CD4-positive, alpha-beta T cell treated with Interleukin-17A for 4 hours (primary cell): ENCODE measurements at places on chromosomes 1 and 21.

DNA sequence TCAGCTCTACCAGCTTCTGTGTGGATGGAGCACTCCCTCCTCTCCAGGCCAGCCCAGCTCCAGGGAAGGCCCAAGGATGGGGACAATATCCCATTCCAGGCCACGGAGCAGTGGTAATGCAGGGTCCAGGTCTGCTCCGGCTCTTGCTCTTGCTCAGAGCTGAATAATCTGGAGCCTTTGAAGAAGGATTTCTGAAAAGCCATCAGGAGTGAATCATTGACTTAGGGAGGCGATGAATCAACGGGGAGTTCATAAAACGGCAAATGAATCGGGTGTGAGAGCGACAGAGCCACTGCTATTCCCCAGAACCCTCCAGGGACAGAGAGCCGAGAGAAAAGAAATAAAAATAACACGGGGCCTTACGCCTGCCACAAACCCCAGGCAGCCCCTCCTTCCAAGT is 7.7 kb downstream of the POU3F1 start:
- no peak for DNase-seq

- peak; percentile 14 for DNase-seq
Observed at GRCh38 chr1:67342076-67342890, 34.6 kb downstream of the IL12RB2 start.

DNA sequence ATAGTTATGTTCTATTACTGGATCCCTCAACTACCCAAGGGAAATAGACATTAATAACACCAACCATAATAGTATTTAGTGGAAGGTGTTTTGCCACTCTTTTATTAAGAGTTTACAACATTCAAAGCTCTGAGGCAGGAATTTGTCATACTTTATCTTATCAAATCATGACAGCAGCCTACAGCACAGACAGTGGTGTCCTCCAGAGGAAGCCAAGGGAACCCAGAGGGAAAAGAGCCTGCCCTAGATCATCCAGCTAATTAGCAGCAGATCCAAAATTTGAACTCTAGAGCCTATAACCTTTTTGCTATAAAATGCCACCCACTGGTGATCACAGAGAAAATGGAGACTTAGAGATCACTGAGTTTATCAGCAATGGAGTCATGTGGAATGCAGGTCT is 18.2 kb downstream of the VAV3 start:
- DNase-seq = no peak

DNA sequence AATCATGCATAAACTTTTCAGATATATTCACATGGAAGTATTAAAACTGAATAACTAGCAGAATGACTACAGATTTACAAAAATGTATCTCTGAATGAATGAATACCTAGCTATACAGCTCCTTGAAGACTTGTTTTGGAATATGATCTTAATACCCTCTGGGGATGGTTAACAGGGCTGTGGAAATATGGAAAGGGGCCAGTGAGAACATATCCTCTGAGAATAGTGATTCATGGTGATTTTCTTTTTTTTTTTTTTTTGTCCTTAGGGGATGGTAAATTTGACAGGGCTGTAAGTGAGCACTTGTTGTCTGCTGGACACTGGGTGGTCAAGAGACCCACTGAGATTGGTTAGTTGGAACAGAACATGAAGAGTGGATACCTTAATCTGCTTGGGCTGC is 80.7 kb upstream of the HP1BP3 start:
- DNase-seq = no peak

- no peak for DNase-seq
Observed at GRCh38 chr1:242468784-242469183, 55.7 kb downstream of the PLD5 start.

DNA sequence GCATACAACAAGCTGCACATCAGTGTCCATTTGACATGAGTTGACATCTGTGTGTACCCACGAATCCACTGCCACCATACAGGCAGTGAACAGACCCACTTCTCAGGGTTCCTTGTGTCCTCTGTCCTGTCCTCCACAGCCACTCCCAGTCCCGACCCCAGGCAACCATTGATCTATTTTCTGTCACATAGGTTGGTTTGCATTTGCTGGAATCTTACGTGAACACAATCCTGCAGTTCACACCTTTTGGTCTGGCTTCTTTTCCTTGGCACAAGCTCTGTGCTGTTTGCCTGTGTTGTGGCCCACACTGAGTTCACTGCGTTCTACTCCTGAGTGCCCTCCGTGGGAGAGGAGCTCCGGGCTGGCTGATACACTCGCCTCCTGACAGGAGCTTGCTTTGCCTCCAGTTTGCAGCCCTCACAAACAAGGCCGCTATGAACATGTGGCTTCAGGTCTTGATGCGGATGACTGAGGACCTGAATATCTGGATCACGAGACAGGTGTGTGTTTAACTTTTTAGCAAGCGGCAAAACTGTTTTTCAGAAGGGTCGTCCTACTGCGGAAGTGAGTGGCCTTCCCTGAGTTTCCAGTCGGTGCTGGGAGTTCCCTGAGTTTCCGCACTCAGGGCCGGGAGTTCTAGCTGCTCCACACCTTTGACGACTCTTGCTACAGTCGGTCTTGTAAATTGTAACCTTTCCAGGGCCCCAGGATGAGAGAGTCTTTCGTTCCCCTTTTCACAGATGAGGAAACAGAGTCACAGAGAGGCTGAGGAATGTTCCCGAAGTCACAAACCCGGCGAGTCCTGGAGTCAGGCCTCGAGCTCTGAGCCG is 13.0 kb upstream of the COL18A1 start:
- no peak for DNase-seq

GRCh38 chr1:235073968-235074522 is 54.6 kb downstream of the TOMM20 start:
- no peak for DNase-seq

DNA sequence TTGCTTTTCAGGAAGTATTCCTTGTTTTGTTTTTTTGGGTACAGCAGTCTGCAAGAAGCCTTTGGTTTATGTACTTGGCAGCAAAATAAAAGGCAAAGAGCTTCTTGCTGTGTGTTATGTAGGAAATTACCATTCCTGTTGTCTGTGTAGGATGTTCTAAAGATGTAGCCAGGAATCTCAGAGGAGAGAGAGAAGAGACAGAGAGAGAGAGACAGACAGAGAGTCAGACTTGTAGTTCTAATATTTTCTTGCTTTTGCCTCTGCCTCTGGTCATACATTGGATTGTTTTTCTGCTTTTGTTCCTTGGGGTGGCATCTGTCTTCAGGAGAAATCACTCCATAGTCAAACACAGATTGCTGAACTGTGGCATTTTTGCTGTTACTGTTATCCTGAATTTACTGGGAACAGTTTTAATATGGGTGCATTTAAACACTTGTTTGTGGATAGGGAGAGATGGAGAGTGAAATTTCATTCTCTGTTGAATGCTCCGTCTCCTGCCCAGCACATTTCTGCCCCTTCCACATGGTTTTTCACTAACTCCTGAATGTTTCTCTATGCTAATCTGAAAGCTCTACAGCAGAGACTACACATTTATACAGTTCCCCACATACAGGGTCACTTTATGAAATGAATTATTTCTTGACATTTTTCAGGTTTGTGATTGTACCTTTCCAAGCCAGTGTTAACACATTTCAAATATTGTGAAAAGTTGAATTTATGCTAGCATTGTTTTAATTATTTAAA is 49.8 kb downstream of the POU2F1 start:
- no peak for DNase-seq

DNA sequence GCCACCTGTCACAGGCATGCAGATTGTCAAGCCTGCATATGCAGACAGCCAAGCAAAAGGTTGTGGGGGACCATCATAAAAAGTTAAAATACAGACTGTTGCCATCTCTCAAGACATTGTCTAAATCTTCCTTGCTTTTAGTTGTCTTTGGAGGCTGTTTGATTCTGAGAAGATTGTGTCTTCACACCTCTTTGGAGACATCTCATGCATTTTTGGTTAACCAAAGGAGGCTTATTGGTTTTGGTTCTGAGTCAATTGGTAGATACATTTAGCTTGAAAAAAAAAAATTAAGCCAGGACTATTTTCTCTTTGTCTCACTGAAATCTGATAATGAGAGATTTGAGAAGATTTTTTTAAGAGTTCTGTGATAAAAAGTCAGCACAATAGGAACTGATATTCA is 217.6 kb downstream of the LYPLAL1 start:
- no peak for DNase-seq

DNA sequence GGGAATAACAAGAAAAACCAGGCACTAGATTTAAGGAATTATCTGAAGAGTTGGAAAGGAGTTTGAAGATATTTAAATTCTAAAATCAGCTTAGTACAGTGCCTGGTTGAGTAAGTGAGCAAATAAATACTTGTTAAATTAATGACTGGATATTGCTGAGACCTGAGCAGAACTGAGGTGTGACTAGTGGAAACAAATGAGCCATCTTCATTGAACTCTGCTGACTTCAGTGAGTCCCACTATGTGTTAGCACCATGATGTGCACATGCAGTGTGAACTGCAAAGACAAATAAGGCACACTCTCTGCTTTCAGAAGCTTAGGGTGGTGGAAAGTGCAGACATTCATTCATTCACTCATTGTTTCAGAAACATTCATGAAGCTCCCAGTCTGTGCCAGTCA is 48.7 kb downstream of the ELAPOR1 start:
- no peak for DNase-seq

- DNase-seq = peak; percentile 35
Observed at GRCh38 chr21:33238146-33238545, 8.4 kb downstream of the IFNAR2 start.

DNA sequence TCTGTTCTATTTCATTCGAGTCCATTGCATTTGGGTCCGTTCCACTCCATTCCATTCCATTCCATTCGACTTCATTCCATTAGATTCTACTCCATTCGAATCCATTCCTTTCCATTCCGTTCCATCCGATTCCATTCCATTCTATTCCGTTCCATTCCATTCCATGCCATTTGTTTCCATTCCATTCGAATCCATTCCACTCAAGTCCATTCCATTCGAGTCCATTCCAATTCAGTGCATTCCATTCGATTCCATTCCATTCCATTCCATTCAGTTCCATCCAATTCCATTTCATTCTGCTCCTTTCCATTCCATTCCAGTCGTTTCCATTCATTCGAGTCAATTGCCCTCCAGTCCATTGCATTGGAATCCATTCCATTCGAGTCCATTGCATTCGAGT is 2603.7 kb upstream of the TPTE start:
- DNase-seq = no peak

GRCh38 chr1:59526240-59526639 is 229.3 kb downstream of the FGGY start:
- DNase-seq = no peak

DNA sequence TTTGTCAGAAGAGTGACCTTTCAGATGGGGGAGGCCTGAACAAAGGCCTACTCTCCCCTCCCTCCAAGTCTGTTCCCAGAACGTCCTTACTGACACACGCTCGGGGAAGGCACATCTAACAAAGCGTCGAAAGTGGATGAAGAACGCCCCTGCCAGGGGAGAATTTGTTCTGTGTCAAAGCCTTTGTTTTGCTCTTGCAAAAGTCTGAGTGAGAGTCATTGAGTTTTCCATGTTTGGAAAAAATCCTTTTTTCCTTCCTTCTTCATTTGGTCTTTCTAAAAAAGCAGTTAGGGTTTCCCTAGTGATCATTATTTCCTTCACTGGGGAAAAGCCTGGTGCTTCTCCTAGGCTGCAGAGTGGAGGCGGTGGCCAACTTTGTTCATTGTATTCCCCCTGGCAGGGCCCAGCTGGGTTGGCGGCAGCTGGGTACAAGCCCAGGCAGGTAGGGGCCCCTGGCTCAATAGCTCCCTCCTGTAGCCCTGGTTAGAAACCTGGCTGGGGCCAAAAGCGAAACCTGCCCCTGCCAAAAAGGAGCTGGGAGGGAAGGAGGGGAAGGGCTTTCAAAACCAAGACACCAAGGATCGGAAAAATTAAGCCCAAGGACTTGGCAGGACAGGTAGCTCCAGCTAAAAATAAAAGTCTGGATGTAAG is 81.1 kb downstream of the ITPKB start:
- no peak for DNase-seq

DNA sequence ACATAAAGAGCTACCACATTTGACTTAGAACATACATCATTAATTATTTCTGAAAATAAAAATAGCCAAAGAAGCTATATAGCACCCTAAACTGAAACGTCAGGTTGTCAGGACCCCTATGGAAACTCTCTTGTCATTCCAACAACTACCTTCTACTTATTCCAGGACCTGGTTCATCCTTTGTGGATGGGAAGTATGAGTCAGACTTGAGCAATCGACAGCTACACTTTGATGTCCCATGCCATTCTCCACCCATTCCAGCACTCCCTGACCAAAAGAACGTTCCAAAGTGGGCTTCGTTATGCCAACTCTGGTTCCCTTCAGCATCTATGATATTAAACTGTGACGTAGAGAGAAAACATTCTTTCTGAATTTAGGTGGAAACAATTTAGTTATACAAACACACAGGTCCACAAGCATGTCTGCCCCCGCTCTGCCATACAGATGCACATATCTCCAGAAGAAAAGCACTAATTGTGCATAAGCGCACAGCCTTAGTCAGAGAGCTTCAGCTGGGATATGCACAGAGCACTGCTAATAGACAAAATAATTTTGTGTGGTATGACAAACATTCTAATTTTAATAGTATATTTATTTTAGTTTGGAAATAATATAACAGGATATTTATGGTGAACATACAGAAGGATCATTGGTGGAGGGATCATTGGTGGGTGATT is 723.1 kb upstream of the B3GALT2 start:
- DNase-seq = no peak

GRCh38 chr1:2840036-2840809 is 38.7 kb upstream of the TTC34 start:
- DNase-seq = peak; percentile 82

DNA sequence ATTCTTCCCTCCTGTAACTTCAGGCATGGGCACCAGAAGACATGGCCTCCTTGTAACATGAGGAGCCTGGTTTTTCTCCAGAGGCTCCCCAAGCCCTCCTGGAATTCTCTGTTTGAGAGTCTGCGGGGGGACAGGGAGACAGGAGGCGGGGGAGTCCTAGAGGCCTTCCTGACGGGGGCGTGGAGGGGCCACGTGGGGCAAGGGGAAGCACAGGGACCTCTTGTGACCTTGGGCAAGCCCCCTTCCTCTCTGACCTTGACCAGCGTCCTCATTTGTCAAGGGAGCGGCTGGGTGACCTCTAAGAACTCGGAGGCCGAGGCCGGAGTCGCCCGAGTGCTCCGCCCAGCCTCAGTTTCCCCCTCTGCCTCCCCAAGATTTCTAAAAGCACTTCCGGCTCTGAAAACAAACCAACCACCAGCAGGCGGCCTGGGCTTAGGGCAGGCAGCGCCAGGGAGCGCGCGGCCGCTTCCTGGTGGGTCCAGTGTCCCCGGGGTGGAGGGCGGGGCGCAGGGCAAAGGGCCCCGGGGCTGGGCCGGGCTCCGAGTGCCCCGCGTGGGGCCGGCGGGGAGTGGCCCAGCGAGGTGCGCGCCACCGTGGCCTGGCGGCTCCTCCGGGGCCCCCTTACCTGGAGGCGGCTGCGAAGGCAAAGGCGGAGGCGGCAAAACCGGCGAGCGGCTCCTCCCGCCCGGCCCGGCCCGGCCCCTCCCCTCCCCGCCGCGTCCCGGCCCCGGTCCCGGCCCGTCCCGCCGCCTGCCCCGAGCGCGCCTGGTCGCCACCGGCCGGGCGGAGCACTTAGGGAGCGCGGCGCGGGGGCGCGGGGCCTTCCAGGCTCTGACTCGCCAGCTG is at the start of gene TMCO4:
Gene TMCO4, minus strand, starts transcription at position 687 of the 846 bp plus-strand sequence. CDS start 19,158 bp downstream, outside the sequence.
- peak; percentile 72 for DNase-seq
